ENCODE measurements at places on chromosomes 5 and 9.

GRCh38 chr9:95049761-95050160 lies 267.7 kb downstream of the FANCC start:
- DNase-seq = no peak

DNA sequence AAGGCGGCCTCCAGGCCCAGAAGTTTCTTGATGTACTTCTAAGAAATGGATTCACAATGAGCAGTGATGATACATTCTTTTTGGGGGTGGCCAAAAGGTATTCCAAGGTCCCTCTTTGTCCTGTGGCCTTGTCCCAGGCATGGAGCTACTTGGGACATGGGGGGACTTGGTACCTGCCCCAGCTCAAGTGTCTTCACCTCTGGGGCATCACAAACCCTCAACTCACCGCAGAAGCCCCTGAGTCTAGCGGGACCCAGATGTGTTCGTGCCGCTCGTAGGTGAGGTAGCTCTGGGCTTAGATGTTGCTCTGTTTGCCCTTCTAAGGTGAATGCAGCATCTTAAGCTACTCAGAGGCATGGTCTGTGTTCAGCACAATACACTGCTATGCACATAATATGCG lies 338.0 kb upstream of the IRX4 start:
- no peak for DNase-seq

DNA sequence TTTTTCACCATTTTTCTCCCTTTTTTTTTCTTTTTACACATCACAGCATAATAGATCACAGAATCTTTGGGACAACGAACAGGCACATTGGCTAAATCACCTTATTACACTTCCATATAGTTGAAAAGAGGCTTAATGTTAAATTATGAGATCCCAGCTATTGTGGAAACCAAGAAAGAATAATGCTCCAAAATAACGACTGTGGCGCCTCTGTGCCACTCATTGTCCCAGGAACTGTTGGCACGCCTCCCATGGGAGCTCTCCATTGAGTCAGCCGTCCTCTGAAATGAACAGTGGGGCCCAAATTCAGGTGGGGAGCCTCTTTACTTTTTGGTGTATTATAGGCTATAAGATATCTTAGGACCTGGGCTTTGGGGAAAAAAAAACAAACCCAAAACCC lies 82.2 kb upstream of the NFIB start:
- DNase-seq = no peak

- no peak for DNase-seq
These were observed 70.1 kb upstream of the CCDC180 start for GRCh38 chr9:97237311-97237786.

- no peak for DNase-seq
These were observed 293.1 kb downstream of the DMRTA1 start for GRCh38 chr9:22739712-22740111.

- peak; percentile 80 for DNase-seq
These were observed 4.7 kb downstream of the MAN2A1 start for GRCh38 chr5:109694451-109694891.

- peak; percentile 12 for DNase-seq
These were observed 769.0 kb upstream of the RGMB start for GRCh38 chr5:98004463-98004862.

GRCh38 chr5:132272311-132273210 lies 15.1 kb downstream of the PDLIM4 start:
- DNase-seq = peak; percentile 51

DNA sequence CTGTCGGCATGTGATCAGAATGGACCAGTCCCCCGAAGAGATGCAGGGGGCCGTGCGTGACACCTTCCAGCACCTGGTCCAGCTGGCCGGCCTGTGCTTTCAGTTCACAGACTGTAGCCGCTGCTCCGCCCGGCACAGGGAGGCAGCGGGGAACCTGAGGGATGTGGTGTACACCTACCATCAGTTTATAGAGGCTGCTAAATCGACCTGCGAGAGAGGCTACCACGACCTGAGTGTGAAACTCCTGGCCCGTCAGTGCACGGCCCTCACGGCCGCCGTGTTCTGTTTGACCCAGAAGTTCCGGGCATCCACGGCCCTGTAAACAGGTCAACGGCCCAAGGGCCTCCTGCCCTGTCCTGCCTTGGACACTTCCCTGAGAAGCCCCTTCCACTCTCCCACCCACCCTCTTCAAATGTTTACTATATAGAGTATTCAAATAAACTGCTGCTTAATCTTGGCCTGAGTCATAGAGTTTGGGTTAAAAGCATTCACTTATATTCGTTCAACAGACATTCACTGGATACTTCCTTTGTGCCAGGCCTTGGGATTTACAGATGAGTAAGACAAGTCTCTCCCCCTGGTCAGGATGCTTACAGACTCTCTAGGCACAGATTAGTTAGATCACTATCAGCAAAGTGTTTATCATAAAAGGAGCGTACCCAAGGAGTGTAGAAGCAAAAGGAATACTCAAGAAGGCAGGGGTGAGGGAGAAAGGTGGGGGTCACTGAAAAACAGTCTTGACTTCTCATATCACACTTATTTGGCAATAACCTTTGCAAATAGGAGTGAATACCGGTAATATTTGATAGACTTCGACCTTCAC lies 6.9 kb upstream of the TRMT10B start:
- peak; percentile 16 for DNase-seq

DNA sequence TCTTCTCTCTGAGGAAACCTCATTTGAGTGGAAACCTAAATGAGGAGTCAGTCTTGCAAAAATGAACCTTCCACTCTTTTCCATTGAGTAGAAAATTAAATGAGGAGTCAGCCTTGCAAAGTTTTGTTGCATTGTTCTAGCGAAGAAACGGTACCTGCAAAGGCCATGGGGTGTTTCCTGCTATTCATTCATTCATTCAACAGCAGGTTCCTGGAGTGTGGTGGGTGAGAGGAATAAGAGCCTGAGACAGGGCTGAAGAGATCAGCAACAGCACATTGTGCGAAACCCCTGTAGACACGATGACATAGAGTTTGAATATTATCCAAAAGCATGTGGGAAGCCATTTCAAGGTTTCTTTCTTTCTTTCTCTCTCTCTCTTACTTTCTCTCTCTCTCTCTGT lies 14.6 kb upstream of the SETX start:
- no peak for DNase-seq

DNA sequence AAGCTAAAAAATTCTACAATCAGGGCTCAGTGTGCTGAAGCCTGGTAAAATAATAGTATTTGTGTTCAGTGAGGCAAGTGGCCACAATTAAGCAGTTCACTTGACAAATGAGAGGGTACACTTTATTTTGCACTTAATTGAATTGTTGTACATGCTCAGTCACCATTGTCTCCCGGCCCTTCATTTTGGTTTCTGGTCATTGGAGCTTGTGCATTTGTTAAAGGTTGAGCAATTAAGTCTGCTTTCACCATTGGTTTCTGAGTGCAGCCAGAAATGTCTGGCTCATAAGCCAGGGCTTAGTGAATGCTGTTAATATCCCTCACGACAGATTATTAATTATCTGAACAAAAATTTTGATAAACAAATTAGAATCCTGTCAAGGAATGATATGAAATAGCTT lies 89.6 kb downstream of the PRDM6 start:
- no peak for DNase-seq

- DNase-seq = no peak
These were observed 19.8 kb upstream of the TXNDC8 start for GRCh38 chr9:110357505-110357904.

DNA sequence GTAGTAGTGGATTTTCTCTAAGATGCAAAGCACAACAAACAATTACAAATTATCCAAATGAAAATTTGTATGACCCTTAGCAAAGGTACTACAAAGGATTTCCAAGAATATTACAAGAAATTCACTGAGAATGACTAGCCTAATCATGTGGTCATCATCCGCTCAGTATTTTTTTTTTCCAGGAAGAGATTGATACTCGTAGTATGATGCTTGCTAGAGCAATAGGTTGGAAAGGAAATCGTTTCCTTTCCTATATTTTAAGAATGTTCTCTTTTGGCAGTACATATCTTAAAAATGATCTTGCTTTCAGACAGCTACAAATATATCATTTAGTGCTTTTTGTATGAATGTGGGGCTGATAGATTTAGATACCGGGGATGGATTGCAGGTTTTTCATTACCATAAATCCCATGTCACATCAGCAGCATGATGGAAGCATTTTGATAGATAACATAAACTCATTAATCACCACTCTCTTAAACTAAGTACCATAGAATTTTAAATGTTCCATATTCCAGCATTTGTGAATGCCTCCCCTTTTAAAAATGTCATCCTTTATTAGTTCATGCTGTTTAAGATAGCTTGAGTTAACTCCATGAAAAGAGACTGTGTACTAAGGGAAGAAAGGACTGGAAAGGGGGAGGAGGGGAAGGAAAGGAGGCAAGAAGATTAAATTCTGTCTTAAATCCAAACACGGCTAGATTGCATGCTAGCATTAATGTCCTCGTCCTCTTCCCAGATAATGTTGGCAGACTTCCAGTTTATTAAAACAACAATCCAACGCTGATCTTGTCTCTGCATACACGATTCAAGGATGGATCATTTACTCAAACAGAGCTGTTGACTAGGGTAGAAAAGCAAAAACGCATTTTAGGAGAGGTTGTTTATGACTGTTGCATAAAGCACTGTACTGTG lies 311.7 kb upstream of the ZNF608 start:
- peak; percentile 66 for DNase-seq

GRCh38 chr9:91913986-91914385 lies 36.0 kb downstream of the ROR2 start:
- no peak for DNase-seq

- DNase-seq = no peak
These were observed 6.2 kb upstream of the TRIM7 start for GRCh38 chr5:181211208-181211607.

DNA sequence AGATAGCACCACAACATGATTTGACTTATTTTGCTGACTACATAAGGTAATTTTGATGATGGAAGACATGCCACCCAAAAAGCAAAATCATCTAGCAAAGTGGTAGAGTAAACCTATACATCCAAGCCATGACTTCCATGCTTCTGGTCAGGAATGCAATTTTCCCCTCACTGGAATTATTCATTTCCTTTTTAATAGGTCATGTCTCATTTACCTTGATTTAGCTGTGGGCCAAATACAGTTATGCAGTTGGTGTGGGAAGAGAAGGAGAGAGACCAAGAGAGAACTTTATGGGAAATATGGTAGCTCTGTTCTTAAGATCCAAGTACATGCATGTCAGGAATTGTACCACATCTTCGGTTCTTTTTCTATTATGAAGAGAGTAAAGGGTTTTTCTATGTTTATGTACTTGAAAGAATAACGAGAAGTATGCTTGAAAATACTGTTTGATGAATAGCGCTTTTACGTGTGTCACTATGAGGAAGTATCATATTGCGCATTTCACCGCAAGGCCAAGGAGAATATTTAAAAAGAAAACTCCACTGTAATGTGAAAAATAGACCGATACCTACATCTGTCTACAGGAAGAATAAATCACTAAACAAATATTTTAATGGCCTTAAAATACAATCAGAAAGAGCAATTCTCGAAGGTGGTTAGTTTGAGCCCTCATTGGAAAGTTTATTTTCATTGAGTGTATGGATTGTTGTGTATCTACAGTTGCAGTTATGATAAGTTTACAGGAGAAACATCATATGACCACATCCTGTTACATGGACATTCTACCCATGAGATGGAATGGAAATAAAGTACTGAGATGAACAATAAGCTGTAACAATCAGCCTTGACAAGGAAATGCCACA lies 134.0 kb downstream of the FOXD1 start:
- peak; percentile 40 for DNase-seq

GRCh38 chr5:5278815-5279381 lies 138.8 kb downstream of the ADAMTS16 start:
- DNase-seq = no peak

- DNase-seq = peak; percentile 42
These were observed 23.0 kb upstream of the MTAP start for GRCh38 chr9:21779397-21779796.

DNA sequence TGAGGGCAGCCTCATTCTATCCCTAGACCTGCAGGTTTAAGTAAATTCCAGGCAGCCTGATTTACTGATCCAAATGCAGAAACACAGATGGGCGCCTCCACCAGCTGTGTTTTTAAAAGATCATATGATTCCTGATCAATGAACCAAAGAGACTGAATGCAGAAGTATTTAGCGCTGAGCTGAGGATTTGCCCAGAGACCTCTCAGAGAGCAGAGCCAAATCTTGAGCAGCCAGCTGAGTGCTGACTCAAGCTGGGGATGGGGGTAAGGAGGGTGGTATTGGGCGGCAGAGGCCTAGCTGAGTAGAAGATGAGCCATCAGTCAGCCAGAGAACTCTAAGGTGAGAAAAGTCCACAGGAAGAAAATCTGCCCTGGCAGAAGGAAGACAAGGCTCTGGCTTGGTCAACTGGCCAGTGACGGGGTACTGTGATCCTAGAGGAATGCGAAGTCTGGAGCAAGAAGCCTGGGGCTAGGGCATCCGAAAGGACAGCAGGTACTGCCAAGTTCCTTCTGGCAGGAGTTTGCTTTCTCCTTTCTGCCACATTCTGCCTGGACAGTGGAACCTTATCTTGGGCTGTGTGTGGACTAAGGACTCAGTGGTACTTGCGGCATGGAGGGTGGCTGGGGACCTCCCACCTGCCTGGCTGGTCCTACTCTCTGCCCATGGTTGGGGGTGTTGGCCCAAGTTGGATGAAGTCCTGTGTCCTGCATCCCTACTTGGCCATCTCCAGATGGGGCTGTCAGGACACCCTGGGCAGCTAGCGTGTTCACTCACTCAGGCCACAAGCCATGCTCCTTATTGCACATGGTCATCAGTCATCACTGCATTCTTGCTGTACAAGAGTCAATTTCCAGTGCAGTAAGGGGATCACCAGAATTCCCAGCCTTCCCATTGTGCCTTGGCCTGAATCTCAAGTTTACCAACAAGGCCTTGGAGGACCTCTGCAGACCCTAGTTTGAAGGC lies 34.5 kb upstream of the CDKN2AIPNL start:
- no peak for DNase-seq

GRCh38 chr9:137095664-137096517 lies 9.1 kb downstream of the MAN1B1 start:
- no peak for DNase-seq

DNA sequence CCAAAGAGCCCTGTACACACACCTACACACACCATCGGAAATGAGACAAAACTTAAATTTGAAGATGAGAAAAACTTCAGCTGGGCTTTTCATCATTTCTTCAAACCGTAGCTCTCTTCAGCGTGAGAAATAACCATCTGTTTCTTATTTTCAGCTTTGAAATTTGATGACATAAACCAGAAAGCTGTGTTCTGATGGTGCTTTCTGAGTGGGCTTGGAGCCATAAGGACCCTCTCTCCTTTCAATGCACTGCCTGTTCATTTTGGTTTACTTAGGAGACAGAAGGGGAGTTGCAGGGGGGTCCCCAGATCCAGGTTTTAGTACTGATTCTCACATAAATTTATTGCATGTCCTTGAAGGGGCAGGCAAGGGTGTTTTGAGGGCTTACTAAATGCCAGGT lies 9.5 kb downstream of the FBXO10 start:
- no peak for DNase-seq

DNA sequence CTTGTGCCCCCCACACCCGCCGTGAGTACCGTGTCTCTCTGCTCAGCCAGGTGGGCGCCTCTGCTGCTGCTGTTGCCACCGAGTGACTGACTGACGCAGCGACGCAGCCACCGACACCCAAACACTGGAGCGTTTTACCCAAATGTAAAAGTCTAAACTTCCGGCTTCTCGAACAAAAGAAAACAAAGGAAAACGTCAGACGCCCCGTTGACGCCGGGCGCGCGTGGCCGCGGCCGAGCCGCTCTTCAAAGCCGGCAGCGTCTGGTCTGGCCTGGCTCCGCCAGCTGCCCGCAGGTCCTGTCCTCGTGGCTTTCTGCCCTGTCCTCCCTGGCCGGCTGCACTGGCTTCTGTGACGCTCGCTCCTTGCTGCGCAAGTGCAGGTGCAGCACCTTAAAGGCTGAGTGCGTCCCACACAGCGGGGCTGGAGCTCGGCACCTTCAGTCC lies 41.4 kb upstream of the CLPTM1L start:
- DNase-seq = peak; percentile 3

All from fibroblast of upper back skin (primary cell).